ENCODE measurements at places on chromosomes 2 and 18.

DNA sequence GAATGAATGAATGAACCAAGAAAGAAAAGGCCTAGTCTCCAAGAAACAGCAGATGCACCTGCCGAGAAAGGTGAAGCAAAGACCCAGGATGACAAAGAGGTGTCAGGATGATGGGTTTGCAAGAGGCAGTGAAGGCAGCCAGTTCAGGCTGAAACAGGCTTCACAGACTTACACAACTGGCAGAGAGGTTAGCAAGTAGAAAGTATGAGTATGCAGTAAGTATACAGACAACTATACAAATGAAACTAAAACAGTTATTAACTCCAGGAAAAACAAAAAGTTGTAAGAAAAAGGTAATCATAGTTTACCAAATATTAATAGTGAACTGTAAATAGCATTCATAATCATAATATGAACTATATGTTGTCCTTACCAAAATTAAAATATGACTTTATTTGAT, 19.8 kb upstream of the RNU4ATAC start:
- no peak for DNase-seq

GRCh38 chr2:223727562-223727961, 109.8 kb downstream of the AP1S3 start:
- peak; percentile 74 for DNase-seq

DNA sequence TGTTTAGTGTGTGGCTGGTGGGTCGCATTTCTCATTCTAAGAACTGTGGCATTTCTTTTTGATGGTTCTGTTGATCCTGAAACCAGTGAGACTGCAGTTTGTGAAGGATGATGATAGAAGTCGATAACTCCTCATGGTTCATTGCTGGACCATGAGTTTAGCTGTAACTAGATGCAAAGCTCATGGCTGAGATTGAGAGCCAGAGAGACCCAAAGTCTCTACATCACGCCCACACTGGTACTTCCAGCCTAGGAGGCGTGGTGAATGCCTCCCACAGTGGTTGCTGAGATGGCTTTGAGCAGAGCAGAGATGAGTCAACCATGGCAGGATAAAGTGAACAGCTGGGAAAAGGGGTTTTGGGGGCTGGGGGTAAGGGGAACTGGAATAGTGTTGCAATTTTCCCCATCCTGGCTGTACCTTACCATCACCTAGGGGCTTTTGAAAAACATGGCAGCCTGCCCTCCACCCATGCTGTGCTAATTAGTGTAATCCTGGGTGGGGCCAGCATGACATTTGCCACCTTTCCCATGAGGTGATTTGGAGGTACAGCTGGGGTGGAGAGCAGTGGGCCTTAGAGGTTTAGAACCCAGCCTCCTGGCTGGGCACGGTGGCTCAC, 24.1 kb downstream of the INPP4A start:
- DNase-seq = no peak

DNA sequence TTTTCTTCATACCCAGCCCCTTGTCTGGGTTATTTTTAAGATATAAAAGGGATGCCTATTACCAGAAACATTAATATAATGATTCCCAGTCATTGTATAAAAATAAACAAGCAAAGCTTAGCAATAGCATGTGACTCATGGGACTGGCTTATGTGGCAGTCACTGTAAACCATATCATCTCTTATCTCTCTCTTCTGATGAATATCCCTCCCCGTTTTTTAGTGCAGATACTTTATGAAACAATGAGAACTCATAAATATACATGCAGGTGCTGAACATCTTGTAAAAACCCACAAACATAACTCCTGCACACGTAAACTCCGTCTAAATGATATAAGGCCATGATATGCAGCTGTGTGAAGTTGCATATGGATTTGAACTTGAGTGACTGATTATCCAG, 154.9 kb downstream of the MGAT5 start:
- no peak for DNase-seq

GRCh38 chr2:65831509-65831908, 399.1 kb upstream of the SPRED2 start:
- DNase-seq = no peak

DNA sequence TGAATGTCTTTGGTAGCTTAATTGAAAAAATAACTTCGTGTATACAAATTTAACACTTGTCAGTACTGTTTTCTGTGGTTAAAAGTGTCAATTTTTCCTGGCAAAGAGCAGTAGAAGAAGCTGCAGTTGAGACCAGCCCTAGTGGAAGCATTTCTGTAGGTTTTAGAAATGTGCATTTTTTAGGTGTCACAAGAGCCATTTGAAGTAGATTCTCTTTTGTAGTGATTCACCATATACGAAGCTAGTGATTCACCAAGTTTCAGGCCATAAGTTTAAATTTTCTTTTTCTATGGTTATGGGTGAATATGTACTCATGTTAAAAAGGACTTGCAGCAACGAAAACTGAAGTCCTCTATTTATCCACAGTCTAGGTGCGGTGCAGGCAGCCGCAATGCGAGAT, 4.2 kb downstream of the NABP1 start:
- no peak for DNase-seq

DNA sequence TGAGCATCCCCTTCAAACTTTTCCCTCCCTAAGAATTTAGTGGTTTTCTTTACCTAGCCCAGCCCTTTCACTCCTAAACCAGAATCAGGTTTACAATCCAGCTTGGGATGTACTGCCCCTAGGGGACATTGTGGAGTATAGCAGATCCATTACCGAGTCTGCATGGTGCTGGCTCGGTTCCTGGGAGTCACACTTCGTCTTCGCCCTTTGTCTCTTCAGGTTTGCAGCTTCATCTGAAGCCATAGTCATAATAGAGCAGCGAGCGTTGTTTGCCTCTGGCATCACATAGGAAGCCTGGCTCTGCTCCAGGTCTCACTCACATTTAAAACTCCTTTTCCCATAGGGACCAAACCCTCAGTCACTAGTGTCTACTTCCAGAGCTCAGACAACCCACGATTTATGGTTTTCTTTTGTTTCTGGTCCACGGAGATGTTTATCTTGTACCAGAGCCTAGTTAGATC, 16.8 kb upstream of the LYPD6 start:
- DNase-seq = peak; percentile 16

DNA sequence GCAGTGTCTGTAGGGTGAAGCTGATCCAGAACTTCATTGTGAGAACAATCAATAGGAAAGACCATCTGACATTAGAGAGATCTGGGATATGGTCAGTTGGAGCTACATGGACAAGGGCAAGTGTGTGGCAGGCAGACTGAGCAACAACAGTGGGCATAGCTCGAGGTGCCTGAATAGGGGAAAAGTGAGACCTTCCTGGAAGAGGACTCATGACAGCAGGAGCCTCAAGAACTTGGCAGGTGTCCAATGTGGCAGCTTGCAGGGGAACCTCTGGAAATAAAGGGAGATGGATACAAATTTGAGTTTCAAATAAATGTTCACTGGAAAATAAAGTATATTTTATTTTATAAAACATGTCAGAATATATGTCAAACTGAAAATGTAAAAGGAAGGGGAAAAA, 117.9 kb downstream of the TANC1 start:
- DNase-seq = no peak

- DNase-seq = no peak
These were observed 61.2 kb downstream of the BOD1L2 start for GRCh38 chr18:57208047-57208446.

DNA sequence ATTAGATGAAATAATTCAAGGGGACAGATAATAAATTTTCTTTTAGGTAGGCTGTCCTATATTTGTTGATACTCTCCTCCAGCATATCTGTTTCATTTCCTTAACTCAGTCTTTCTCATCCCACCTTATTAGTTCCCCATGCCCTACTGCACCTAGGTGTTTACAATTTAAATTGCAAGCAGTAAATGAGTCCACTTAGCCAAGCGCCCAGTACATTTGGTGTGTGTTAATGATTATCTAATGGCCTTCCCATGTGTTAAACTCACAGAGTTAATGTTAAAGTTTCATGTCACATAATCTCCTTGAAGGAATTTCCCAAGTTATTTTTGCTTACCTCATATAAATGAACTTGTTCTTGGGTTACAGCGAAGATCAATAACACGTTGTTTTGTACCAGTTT, 31.2 kb downstream of the ITGB6 start:
- DNase-seq = no peak

DNA sequence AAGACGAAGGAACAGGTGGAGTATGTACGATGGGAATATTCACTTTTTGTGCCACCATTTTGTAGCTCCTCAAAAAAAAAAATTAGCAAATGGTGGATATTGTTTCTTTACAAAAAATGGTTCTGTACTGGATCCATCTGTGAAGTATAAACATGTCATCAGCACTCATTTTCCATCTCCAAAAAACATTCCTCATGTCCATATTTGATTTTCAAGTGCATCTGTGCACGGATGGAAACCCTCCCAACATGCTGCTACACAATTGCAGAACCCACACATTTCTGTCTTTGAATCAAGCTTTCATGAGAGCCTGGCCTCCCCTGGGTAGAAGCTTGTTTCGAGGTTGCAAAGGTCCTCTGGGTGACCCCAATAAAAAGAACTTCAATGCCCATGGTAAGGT, 59.6 kb upstream of the ZEB2 start:
- no peak for DNase-seq

- DNase-seq = no peak
These were observed 258.0 kb downstream of the GLI2 start for GRCh38 chr2:120993661-120994060.

GRCh38 chr2:150046810-150047209, 440.7 kb downstream of the RND3 start:
- no peak for DNase-seq

DNA sequence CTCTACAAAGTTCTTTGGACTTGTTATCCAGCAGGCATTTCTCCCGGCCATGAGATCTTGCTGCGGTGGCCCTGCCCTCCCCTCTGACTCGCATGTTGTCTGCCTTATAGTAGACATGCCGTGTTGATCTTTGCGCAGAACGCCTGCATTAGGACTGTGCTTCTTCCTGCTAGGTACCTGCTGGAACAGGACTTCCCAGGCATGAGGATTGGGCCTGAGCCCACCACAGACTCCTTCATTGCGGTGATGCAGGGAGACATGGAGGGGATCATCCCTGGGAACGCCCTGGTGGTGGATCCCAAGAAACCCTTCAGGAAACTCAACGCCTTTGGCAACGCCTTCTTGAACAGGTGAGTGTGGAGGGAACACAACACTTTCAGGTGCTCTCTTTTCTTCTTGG, 10.1 kb downstream of the EHD3 start:
- no peak for DNase-seq

DNA sequence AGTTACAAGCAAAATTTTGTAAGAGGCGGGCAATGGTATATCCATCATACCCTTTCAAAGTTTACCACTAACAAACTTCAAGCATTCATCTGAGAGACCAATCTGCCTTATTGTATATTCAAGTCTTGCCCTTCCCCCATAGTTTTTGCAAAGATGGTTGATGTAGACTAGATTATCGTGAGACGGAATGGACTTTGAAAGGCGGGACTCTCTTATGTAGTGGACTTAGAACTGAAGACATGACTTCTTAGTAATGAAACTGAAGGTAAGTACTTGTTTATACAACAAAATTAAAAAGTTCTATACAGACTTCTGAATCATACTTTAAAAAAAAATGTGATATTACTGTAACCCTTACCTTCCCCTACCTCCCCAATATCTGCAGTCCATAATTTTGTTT, 10.4 kb downstream of the AP1S3 start:
- no peak for DNase-seq

GRCh38 chr2:73983322-73984202, 1.1 kb upstream of the TET3 start:
- DNase-seq = no peak

DNA sequence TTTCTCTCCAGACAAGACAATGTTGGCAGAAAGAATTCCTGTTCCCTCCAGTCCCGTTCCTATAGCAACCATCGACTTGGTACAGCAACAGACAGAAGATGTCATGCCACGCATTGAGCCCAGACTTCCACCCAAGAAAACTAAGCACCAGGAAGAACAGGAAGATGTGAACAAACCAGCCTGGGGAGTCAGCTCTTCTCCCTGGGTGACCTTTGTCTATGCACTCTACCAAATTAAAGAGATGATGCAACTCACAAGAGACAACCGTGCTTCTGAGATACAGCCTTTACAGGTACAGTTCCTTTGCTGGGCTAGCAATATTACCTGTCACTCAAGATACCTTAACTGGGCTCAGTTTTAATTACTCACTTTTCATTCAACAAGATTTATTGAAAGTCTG, 37.1 kb downstream of the NEMP2 start:
- DNase-seq = no peak

DNA sequence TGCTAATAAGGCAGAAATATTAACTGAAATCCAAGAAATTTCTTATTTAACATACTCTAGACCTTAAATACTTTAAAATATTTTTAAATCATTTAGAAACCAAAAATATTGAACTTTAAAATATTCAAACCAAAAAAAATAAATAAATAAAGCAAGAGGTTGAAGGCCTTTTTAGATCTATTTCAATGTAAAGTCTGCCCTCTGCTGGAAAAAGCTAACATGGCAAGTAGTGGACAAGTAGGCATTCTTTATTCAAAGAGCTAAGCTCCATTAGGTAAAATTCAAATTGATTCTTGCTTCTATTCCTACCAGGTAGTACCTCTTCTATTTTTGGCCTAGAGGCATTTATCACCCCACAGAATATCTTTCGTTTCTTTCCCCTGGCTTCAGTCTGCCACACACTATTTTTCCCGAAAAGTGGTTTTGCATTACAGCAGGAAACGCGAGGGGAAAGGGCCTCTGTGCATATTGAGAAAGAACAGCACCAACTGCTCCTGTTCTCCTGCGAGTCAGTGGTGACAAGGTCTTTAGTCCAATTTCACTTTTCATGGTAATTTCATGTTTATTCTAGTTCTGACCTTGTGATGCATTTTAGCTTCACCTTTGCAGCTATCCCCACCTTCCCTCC, 20.4 kb downstream of the IFIH1 start:
- peak; percentile 73 for DNase-seq

GRCh38 chr2:232966122-232966521, 46.9 kb downstream of the NGEF start:
- no peak for DNase-seq

DNA sequence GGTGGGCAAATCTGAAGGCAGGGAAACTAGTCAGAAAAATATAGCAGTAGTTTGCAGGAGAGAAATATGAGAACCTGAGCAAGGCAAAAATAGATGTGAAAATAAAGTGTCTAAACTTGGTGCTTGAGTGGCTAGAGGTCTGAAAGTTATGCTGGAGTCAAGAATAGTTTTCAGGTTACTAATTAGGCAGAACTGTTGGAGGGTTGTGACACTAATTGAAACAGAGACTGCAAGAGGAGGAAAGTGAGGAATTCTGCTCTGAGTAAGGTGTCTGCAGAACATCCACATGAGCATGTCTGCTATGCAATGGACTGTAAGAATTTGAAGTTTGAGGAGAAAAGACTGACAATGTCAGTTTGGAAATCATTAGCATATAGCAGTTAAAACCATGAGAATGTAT, 444.0 kb upstream of the LRRTM1 start:
- DNase-seq = no peak

- no peak for DNase-seq
These were observed 440.8 kb upstream of the SALL3 start for GRCh38 chr18:78538669-78539440.

- no peak for DNase-seq
These were observed 49.1 kb downstream of the EML6 start for GRCh38 chr2:54772531-54772930.

Measured in foreskin melanocyte (primary cell).